IMR-90 (cell line): ENCODE measurements at places on chromosomes 3 and 15. TPM values are rescaled to one million over a fixed set of nuclear protein-coding genes. Genes with fewer than 3 reads are reported as not detected.

GRCh38 chr3:100893590-100893989 is 99.6 kb downstream of the ABI3BP start:
- DNase-seq: peak; percentile 66

GRCh38 chr15:74326746-74327145 is 40.7 kb downstream of the CYP11A1 start:
- peak; percentile 5 for DNase-seq

DNA sequence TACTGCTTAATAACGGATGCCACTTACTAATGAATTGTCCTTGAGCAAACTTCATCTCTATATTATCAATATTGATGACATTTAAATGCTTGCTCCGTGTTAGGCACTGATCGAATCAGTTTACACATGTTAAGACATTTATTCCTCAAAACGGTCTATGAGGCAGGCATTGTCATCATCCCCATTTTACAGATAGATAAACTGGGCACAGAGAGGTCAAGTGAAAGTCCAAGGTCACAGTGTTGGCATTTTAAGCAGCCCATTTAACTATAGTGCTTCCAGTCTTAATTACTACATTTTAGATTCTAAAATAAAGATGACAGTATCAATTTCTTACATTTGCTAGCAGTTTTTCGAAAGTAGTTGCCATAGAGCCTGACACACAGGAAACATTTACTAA is 966 bp upstream of the ABI3BP start:
- no peak for DNase-seq

DNA sequence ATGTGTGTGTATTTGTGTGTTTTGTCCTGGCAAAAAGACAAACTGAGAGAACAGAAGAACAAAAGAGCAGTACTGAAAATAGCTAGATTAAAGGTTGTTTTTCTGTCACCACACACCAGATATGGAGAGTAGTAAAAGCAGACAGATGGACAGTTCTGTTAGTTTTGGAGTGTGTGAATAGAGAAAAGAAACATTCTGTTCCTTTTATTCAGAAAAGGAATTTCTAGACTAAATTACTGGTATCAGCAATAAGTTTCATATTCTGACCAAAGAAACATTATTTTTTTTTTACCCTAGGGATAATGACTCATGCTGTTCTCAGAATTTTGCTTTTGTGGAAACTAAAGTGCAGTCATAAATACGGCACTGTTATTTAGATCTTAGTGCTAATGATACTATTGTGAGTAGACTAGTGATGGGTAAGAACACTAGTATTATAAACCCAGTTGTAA is 32.9 kb downstream of the PIK3CA start:
- DNase-seq: peak; percentile 63

FAM81A gene
- total RNA-seq: not detected in 2 replicates

- no peak for DNase-seq
Measured at GRCh38 chr3:14138109-14138877, 13.4 kb downstream of the TMEM43 start.

GRCh38 chr3:82103241-82103640 is 341.8 kb upstream of the GBE1 start:
- no peak for DNase-seq

DNA sequence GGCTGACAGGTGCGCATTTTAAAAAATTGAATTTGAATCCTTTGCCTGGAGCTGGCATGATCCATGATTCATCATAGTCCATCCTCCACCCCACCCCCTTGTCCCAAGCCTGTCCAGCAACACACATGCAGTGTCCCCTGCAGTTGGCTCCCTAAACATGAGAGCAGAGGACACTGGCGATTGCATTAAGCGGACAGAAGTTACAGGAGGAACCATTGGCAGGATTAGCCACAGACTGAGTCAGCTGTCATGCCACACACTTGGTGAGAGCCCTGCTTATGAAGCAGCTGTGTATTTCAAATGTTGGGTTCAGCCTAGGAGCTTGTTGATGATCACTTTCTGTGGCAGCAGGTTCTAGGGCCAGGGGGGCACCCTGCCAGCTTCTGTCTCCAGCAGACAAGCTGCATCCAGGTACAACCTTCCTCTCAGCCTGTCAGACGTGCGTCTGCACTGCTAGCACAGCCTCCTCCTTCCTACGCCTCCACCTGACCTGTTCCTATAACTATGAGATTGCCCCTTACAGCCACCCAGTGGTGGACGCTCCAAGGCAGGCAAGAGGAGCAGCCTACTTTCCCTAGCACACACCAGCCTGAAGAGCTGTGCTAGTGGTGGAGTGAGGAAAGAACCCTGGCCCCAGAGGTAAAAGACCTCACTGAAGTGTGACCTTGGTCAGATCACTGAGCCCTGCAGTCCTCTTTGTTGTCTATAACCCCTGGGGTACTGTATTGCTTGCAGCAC is 121.9 kb downstream of the SLCO3A1 start:
- no peak for DNase-seq

MRPL46 gene
- total RNA-seq: 14.2 and 16.4 TPM in 2 replicates

HCN4 gene
- total RNA-seq: not detected in 2 replicates

- DNase-seq: no peak
Measured at GRCh38 chr3:133472242-133472641, 72.4 kb downstream of the BFSP2 start.

- DNase-seq: peak; percentile 52
Measured at GRCh38 chr3:66259566-66260255, 38.9 kb downstream of the SLC25A26 start.

HHATL gene
- total RNA-seq: not detected in 2 replicates

DNA sequence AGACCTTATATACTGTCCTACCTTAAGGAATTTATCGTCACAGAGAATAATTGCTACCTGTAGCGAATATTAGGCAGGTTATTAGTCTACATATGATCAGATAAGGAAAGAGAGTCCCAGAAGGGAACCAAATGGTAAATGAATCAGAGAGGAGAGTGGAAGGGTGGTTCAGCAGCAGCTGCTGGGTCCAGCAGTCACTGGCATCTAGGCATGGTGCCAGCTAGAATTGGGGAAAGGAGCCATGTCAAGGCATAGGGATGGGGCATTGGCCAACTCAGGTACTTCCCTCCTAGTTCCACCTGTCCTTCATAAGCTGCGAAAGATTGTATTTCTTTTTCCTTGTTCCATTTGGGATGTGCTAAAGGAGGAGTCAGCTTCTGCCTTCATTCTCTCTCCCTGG is 23.4 kb downstream of the HACD3 start:
- DNase-seq: no peak

DNA sequence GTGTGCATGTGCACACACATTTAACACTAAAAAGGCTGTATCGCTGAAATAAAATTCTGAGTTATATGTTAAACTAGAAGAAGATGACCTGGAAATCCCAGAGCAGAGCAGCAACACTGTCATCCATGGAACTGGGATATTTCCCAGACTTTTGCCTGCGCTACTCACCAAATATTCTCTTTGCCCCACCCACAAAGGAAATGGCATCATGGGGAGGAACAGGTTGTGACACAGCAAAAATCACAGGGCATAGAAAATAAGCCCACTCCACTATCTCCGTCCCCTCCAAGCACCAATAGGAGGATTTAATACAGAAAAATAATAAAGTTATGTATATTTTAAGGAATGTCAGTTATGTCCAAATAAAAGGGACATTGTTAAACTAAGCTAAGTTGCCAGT is 71.7 kb downstream of the COL8A1 start:
- DNase-seq: no peak

GRCh38 chr15:71654042-71654719 is 156.2 kb upstream of the NR2E3 start:
- DNase-seq: no peak

GOLGA8J gene
- total RNA-seq: under 0.01 TPM in 1 of 2 replicates, not detected in the other

- DNase-seq: peak; percentile 97
Measured at GRCh38 chr3:31067004-31067403, 172.5 kb upstream of the GADL1 start.

- no peak for DNase-seq
Measured at GRCh38 chr3:72919520-72919919, 31.7 kb downstream of the GXYLT2 start.

SKOR1 gene
- not detected in 2 replicates for total RNA-seq

VGLL3 gene
- total RNA-seq: 96.7 and 97.3 TPM in 2 replicates

GRCh38 chr15:28037969-28038590 is 61.0 kb downstream of the OCA2 start:
- DNase-seq: no peak

IL5RA gene
- not detected in 2 replicates for total RNA-seq

DNA sequence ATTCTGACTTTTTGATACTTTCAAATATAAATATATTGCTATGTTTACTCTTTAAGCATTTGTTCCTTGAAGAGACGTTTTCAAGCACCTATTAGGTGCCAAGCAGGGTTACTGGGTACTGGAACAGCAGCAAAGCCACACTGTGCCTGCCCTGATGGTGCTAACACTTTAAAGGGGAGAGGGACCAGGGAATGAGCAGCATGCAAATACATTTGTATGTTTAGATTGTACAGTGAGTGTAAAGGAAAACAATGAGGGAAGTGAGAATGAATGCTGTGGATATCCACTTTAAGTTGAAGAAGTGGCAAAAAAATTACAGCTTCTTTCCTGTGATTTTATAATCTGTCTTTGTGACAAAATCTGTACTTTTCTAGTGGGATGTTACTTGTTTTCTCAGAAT is 400.2 kb upstream of the ATP11B start:
- no peak for DNase-seq

DNA sequence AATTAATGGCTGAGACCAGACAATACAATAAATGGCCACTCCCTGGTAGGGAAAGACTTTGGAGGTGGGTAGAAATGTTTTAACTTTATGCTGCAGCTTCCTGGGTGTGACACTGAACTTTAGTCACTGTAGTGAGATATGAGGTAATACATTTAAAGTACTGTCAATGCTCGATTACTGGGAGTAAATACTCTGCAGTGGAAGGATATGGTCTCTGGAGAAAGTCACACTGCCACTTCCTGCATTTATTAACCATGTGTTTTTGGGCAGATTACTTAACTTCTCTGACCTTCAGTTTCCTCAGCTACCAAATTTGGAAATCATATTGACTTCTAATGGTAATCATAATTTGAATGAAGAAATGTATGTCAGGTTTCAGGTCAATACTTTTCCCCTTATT is 317.1 kb upstream of the TGFBR2 start:
- DNase-seq: no peak

UCN2 gene
- 0.54 and 0.56 TPM in 2 replicates for total RNA-seq

CHST13 gene
- total RNA-seq: not detected in 2 replicates

GRCh38 chr15:93895976-93896770 is 335.2 kb upstream of the MCTP2 start:
- DNase-seq: no peak

SHQ1 gene
- 19.4 and 28.6 TPM in 2 replicates for total RNA-seq

- DNase-seq: no peak
Measured at GRCh38 chr15:82536409-82537350, 3.6 kb downstream of the RPS17 start.

DNA sequence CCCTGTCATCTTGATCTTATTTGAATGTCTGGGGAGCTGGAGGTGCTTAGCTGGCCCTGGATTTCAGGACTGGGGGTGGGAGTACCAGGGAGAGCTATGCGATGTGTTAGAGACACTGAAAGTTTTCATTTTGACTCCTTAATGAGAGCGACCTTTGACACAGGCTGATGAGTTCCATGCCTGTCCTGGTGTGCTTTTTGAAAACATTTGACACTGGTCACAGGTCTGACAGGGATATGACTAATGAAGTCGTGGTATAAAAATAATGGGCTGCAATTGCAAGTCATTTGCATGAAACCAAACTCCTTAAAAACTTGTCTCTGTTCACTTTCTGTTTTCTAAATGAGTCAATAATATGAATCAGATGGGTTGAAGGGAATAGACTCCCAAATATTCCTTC is 81.9 kb downstream of the MECOM start:
- DNase-seq: peak; percentile 7

FSIP1 gene
- total RNA-seq: 0.18 and 0.56 TPM in 2 replicates

DNA sequence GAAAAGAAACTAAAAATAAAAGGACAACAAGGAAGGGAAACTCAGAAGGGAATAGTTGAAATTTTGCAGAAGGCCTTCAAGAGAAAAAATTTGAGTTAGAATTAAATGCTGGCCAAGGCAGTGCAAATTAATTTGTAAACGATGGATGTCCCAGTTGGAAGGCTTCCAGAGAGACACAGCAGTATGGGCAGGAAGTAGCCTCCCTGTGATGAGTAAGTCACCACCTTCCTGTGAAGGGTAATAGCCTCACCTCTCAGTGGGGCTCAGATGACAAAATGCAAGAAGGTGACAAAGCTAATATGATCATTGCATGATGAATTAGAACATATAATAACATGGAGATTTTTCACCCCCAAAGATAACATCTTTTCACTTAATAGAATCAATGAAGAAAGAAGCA is 27.3 kb upstream of the TMCO5A start:
- DNase-seq: peak; percentile 22

GRCh38 chr3:153355559-153355958 is 193.5 kb downstream of the RAP2B start:
- no peak for DNase-seq

- DNase-seq: peak; percentile 75
Measured at GRCh38 chr3:176953106-176954060, 243.9 kb downstream of the TBL1XR1 start.

CEP152 gene
- 7.3 and 10.3 TPM in 2 replicates for total RNA-seq

PP2D1 gene
- total RNA-seq: not detected in 2 replicates

DNA sequence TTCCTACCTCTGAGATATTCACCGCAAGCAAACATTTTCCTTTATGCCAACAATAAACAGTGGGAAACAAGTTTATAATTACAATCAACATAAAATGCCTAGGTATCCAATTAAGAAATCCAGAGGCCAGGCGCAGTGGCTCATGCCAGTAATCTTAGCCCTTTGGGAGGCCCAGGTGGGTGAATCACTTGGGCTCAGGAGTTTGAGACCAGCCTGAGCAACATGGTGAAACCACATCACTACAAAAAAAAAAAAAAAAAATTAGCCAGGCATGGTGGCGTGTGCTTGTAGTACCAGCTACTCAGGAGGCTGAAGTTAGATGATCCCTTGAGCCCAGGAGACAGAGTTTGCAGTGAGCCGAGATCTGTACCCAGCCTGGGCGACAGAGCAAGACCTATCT is 17.3 kb downstream of the TBC1D2B start:
- DNase-seq: no peak

GRCh38 chr3:99143493-99143892 is 242.0 kb upstream of the DCBLD2 start:
- DNase-seq: no peak

BFSP2 gene
- not detected in 2 replicates for total RNA-seq

DNA sequence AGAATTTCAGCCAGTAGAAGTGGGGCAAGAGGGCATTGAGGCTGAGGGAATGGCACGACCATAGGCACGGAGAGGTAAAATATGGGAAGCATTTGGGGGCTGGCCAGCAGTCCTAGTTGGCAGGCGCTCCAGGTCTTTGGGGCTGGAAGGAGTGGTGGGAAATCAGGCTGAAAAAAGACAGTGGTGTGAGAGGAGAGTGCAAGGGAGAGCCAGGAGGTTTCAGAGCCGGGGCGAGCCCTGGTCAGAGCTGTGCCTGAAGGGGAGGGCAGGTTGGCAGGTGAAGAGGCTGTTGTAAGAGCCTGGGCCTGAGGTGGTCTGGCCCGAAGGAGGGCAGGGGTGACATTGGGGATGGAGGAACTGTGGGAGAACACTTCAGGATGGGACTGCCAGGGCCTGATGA is 1.6 kb upstream of the IDH3A start:
- no peak for DNase-seq

MAP2K5 gene
- total RNA-seq: 1.6 and 2.8 TPM in 2 replicates
